ENCODE measurements at places on chromosomes 16 and 17.

DNA sequence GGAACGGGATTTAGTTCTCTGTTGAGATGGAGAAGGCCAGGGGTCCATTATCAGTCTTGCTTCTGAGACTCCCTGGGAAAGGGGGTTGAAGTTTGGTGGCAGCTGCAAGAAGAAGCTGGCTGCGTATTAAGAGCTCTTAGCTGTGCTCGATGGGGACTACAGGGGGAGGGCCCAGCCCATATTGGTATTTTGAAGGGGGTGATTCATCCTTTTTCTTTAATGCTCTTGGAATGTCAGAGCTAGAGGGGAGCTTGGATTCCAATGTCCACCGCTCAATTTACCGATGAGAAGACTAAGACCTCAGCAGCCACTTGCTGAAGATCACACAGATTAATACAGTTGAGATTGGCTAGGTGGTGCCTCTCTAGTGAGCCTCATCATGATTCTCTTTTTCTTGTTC lies 5.0 kb downstream of the NOG start:
- DNase-seq = no peak

GRCh38 chr17:70407506-70407905 lies 238.2 kb downstream of the KCNJ2 start:
- peak; percentile 66 for DNase-seq

DNA sequence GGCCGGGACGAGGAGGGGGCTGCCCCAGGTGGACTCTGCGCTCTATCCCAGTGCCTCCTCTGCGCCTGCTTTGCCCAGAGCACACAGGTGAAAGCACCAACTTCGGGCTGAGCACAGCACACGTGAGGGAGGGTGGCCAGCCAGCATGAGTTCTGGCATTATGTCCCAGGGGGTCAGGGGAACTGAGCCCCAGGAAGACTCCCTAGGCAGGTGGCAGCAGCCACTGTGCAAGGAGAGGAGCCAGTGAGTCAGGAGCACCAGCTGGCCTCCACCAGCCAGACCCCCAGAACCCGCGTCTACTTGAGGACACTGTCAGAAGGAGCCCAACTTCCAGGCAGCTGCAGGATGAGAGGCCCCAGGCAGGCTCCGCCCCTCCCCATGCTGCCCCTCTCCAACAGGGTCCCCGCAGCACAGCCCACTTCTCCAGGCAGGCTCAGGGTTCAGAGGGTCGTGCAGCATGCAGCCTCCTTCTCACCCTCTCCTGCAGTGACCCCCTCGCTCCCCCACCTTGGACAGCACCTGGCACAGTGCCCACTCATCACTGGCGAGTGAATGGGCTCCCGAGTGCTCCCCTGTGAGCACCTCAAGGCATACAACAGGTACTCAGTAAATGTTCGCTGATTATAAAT lies 44.2 kb upstream of the RASD1 start:
- no peak for DNase-seq

GRCh38 chr17:50868602-50869001 lies 2.4 kb upstream of the TOB1 start:
- DNase-seq = no peak

DNA sequence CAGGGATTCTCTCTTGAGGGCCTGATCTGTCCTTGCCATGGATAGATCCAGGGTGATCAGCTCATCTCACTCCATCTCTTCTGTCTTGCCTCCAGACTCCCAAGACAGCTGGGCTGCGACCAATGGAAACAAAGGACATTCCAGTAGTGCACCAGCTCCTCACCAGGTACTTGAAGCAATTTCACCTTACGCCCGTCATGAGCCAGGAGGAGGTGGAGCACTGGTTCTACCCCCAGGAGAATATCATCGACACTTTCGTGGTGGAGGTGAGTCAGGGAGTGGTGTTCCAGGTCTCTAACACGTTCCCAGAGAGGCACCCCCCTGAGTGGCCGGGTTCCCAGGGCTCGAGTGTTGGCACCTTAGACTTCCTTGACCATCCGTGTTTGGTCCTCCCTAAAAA lies 29.5 kb downstream of the PLCD3 start:
- DNase-seq = no peak

- DNase-seq = no peak
Measured at GRCh38 chr16:6633456-6633855, 699.2 kb upstream of the RBFOX1 start.

GRCh38 chr17:34254651-34255380 lies at the start of gene CCL2:
Gene CCL2 (plus strand): TSS chr17:34255285. CDS start chr17:34255350, 65 bp downstream.
- DNase-seq = peak; percentile 91

GRCh38 chr17:40475234-40475908 lies 26.1 kb downstream of the TNS4 start:
- DNase-seq = no peak

DNA sequence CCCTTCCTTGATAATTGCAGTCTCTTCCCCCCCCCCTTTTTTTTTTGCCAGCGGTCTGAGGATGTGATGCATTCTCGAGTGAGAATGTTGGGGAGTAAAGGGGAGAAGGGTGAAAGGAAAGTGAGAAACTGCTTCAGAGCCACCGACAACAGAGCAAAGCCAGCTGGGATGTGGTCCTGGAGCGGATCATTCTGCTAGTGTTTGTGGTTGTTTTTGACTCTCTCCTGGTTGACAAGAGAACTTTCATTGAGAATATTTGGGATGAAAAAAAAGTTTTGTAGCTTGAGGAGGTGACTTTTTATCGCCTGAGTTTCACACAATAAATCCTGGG lies 1.3 kb downstream of the NF1 start:
- DNase-seq = no peak

DNA sequence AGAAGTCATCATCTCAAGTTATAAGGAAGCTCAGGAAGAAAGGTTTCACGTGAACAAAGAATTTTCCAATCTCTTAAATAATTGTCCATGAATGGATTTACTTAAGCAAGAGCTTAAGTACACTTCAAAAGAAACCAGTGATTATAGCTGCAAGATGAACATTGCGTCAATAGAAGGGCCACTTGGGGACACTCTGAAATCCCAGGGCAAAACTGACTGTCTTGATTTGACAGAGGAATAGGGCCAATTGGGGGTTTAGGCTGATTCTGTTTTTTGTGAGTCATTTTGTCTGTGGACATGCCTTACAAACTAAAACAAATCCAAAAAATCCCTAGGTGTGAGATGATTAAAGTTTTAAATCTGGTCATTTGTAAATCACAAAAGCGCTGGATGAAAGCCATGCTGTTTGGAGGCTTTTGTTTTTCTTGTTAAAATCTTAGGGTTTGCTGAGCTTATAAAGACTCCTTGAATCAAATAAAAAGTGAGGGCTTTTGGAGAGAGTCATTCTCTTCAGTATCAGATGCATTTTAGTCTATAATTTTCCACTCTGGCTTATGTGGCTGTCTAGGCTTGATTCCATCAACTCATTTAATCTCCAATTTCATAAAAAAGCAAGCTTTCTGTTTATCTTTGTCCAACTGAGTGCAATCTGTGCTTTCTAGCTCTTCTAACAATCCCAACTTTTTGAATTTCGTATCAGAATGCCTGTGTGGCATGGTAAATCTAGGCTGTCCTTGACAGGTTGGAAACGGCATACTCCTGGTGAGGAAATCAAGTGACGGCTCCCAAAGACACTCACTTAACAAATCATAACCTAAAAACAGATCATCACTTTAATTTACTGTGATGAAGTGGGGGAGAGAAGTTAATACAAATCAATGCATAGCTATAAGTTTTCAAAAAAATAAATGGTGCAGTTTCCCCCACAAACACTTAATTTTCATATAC lies 98.2 kb upstream of the SOX9 start:
- DNase-seq = no peak

DNA sequence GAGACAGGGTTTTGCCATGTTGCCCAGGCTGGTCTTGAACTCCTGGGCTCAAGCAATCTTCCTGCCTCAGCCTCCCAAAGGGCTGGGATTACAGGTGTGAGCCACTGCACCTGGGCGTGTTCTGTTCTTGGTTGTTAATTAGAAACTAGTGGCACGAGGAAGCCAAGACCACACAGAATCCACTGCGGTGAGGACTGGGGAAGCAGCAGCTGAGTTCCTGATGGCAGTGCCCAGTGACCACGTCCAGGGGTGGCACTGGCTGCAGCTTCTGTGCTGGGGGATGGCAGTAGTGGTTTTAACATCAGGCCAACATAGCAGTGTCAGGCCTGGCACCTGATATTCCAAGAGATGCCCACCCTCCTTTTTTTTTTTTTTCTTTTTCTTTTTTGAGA lies 39.7 kb upstream of the NDRG4 start:
- no peak for DNase-seq

GRCh38 chr17:42841975-42842685 lies 2.2 kb upstream of the AOC2 start:
- no peak for DNase-seq

DNA sequence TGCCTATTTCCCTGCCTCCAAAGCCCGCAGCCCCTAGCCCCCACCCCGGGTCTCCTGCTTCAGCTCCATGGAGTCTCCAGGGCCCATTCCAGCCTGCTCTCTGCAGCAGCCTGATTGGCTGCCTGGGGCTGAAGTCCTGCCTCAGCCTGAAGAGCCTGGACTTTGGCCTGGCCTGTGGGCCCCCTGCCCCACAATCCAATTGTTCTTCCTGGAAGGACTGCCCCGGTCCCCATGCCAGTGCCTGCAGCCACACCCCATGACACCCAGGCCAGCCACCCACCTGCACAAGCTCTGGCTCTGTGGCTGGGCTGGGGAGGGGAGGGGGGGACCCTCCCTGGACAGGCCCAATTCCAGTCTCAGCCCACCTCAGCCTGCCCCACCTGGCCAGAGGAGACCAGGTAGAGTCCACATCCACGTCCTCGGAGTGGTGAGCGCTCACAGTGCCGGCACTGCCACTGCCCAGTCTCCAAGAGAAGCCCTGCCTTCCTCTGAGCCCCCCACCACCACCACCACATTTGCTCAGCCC lies 12.3 kb downstream of the ENPP7 start:
- DNase-seq = no peak

DNA sequence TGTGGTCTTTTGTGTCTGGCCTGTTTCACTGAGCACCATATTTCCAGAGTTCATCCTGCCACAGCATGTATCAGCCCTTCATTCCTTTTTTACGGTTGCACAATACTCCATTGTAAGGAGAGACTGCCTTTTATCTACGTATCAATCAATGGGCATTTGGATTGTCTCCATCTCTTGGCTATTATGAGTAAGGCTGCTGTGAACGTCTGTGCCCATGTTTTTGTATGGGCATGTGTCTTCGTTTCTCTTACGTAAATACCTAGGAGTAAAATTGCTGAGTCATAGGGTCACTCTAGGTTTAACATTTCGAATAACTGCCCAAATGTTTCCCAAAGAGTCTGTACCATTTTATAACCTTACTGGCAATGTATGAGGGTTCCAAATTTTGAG lies 202.8 kb upstream of the FOXF1 start:
- DNase-seq = no peak

- no peak for DNase-seq
Measured at GRCh38 chr16:84892097-84892496, 72.3 kb downstream of the CRISPLD2 start.

DNA sequence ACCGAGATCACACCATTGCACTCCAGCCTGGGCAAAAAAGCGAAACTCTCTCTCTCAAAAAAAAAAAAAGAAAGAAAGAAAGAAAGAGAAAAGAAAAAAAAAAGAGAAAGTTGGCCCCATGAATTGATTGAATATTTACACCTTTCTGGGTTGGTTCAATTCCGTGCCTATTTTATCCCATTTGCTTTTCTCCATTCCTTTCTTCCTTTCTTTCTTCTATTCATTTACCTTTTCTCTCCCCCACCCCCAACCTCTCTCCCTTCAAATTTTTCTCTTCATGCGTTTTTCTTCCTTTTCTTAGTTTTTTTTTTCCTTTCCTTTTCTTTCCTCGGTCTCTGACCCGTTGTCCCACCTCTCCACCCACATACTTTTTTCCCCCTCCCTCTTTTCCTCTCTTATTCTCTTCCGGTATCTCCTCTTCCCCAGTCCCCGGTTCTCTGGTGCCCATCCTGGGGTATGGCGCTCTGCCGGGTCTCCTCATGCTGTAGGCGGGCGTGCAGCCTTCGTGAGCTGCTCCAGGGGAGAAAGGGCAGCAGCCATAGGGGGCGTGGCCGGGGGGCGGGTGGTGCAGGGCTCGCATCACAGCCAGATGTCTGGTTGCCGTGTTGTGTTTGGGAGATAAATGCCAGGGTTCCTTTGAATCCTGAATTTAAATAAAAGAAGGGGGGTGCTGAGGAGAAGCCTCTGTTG lies 5.3 kb upstream of the COL1A1 start:
- DNase-seq = peak; percentile 15

- DNase-seq = peak; percentile 73
Measured at GRCh38 chr17:69525920-69526841, 111.7 kb downstream of the MAP2K6 start.

DNA sequence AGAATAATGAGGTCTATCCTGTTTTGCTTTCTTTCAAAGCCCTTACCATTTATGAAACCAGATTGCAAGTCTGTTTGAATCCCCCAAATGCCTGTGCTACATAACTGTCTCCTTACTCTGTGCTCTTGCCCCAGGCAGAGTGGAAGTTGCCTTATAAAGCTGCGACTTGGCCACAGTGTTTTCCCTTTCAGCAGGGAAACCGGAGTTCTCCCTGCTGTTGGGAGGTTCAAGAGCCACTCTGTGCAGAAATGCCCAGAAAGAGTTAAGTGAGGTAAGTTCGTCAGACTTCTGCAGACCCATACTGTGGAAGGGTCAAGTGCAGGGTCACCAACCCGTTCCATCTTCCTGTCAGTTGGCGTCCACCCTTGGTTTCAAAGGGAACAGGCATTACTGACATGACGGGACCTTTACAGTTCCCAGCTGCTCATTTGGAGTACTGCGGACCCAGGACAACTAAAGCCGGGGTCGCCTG lies 508.9 kb downstream of the WWOX start:
- DNase-seq = no peak

DNA sequence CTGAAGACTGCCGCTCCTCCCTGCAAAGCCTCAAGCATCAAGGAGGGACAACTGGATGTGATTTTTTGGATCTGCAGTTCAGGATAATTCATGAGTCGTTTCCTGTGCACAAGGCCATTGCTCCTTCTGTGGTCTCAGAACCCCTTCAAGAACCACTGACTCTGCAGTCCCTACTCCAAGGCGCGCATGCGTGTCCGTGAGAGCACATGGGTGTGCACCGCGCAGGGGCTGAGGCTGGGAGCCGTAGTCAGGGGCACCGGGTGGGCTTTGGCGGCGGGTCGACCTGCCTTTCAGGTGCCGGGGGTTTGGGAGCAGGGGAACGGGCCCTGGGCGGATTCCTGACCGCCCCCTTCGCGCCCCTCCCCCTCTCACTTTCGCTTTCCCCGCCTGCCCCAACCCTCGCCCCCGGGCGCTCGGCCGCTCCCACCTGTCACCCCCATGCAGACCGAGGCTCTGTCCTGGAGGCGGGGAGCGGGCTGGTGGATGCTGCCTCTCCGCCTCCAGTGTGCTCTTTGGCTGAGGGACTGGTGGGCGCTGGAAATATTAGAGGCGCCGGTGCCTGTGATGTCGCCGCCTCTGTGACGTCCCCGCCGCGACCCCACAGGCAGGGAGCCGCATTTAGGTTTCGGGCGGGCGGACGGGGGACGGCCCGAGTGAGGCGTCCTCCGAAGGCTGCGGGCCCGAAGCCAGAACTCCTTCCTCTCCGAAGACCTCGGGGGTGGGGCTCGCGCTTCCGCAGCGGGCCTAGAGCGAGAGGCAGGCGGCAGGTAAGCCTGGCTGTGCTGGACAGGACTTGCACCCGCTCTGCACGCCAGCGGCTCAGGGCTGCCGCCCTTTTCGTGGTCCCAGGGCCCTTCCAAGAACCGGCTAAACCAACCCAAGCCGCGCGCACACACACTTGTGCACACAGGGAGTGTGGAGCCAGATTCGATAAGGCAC lies at the start of gene SPATA32:
Gene SPATA32, minus strand, starts transcription at position 518 of the 939 bp plus-strand sequence. Its CDS starts 78 bp downstream, at position 440.
- peak; percentile 38 for DNase-seq
